ENCODE measurements at places on chromosomes 1 and 21.

DNA sequence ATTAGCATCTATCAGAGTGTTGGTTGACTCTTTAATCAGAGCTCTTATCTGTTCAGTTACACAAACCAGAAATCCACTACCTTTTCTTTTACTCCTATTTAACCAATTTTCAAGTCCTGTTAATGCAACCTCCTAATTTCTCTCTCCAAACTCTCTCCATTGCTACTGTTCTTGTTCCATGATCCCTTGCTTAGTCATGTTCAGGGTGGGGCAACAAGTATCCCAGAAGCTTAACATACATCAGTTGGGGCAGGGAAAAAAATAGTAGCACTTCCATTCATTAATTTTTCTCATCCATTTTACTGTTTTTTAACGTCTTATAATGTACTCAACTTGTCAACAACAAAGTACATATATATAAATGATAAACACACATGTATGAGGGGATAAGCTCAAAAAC lies 111.2 kb upstream of the LBR start:
- no peak for DNase-seq

- DNase-seq: no peak
These were observed 100.6 kb downstream of the NR5A2 start for GRCh38 chr1:200128081-200128480.

DNA sequence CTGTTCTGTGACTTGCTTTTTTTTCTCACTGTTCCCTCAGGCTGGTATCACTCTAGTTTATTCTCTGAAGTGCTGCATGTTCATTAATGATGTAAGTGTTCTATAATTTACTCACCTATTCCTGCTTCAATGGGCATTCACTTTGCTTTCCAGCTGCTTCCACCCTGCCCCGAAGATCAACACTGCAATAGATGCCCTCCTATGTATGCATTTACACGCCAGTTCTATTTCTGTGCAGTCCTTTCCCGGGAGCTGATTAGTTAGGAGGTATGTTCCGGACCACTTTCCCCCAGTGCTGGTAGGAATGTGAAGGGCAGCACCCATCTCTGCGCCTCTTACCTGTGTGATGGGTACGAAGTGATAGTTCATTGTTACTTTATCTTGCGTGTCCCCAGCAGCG lies 103.4 kb downstream of the DHRS3 start:
- no peak for DNase-seq

DNA sequence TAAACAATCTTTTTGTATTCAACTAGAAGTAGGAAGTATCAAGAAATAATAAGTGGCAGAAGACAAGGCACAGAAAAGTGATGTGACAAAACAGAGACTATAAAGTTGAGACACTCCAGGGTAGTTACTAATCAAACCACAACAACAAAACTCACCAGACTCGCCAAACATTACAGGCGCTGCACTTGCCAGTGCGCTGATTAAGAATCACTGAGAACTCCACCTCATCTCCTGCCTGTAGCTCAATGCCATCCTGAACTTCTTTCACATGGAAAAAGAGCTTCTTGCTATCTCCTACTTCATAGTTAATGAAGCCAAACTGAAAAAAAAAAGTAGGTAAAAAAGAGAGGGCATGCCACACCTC lies 2.8 kb upstream of the NRAS start:
- DNase-seq: no peak

- DNase-seq: no peak
These were observed 268.8 kb downstream of the KCTD3 start for GRCh38 chr1:215835951-215836350.

- DNase-seq: no peak
These were observed 86.0 kb downstream of the LRRC53 start for GRCh38 chr1:74426208-74426937.

DNA sequence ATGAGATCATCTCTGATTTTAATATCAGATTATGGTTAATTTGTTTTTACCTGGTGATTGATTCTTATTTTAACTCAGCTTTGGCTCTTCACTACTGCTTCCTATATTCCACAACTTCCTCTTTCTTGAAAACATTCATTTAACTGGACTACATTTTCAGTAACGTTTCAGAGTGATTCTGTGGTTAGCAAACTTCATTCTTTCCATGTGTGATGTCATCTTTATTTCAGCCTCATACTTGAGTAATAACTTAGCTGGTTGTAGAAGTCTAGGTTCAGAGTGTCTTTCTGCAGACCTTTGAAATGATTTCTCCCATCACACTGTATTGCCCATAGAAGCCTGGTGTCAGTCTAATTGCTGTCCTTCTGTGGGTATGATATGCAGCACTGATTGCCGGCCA lies 36.0 kb upstream of the SLC35F3 start:
- no peak for DNase-seq

DNA sequence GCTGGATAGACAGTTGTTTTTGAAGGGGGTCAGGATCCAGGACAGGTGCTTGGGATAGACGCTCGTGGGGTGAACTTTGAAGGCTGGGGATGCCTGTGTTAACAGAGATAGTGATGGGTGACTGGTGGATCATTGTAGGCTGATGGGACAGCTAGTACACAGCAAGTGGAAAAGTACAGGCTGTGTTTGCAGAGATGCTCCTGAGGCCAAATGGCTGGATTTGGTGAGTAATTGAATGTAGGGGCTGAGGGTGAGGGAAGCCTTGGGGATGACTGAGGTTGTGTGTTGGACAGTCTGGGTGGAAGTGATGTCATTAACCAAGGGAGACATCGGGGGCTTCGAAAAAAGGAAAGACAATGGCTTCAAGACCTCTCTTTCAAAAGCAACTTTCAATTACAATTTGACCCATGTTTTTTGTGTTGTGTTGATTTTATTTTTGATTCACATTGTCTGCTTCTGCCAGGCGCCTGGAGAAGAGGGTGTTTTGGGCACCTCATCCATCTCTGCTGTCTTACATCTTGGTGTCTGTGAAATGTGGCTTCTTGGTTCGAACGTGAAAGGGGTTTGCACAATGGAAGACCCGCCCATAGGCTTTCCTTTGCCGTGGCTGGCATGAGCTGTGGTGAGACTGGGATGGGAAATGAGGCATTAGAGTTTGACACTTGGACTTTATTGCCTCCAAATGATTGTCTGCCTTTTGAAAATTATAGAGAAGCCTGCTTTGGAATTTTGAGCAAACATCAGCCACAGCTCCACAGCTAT lies 147.5 kb downstream of the FOXD2 start:
- no peak for DNase-seq

- no peak for DNase-seq
These were observed 149.0 kb downstream of the TOMM20 start for GRCh38 chr1:234979296-234980279.

DNA sequence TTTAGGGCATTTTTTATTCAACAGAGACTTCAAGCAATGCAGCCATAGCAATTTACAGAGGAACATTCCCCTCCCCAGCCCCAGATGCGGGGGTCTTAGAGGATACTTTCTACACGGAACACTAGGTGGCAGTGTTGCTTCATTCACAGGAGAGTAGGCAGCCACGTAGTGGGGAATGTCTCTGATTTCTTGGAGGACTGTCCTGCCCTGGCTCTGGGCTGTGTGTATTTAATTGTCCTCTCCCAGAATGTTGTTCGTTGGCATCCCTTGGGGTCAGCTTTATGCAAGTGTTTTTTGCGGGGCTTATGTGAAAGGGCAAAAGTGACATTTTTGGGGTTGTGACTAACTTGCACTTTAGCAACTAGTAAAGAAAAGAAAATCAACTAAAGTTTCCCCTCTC lies 96.9 kb downstream of the PAPPA2 start:
- no peak for DNase-seq

DNA sequence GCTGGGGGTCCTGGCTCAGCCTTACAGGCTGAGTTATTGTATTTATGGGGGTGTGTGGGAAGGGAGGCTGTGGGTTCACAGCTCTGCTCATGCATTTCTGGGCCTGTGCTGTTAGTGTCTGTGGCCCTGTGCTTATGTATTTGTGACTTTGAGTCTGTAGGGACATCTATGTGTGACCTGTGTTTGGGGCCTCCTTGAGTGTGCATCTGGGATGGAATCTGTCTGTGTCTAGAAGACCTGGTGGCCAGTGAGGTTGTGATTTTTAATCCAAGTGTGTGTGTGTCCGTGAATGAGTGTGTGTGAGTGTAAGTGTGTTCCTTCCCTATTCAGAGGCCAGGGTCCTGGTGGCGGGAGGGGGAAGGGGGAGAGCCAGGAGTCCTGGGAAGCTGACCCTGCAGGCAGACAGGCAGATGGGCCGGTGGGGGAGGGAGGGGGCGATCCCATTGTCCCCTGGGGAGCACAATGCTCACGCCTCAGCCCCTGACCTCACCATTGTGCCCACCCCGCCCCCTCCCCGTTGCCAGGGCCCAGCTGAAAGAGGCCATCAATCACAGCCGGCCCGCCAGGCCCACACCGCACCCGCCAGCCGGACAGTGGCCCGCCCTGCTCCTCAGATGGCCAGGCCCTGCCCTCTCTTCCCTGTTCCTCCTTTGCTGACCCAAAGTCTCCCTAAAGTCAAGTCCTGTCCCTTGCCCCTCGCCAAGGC lies 19.6 kb downstream of the SLC27A3 start:
- no peak for DNase-seq

- DNase-seq: no peak
These were observed 43.5 kb downstream of the PRKAA2 start for GRCh38 chr1:56688522-56689026.

- no peak for DNase-seq
These were observed 25.5 kb downstream of the UTS2 start for GRCh38 chr1:7827126-7827955.

DNA sequence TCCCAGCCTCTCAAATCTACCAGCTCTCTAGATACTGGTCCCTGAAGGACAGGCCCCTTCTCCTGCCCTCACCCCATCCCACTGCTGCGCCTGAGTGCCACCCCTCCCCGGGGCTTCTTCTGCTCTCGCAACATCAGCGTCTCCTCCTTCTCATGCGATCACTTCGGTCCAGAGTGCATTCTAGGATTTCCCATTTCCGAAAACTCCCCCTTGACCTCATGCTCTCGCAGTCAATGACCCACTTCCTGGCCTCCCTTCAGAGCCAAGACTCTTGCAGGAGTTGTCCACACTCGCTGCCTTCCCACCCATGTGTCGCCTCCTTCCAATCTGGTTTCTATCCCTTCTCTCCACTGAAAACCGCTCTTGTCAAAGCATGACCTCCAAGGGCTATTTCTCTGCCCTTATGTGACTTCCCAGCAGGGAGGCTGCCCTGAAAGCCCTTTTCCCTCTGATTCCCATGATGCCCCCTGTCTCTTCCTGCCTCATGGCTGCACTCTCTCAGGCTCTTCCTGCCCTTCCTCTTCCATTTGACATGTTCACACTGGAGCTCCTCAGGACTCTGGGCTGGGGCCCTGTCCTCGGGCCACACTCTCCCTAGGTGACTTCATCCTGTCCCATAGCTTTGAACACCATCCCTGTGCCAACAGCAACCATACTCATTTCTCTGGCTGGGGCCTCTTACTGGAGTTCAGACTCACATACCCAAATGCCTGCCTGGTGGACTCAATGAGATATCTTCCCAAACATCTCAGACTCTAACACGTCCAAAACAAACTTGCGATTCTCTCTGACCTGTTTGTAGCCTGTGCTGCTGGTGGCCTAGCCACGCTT lies 46.0 kb downstream of the LDLRAD2 start:
- no peak for DNase-seq

- DNase-seq: no peak
These were observed 315.6 kb downstream of the NFIA start for GRCh38 chr1:61397935-61398334.

- no peak for DNase-seq
These were observed 1.3 kb downstream of the TRIM67 start for GRCh38 chr1:231162970-231163829.

DNA sequence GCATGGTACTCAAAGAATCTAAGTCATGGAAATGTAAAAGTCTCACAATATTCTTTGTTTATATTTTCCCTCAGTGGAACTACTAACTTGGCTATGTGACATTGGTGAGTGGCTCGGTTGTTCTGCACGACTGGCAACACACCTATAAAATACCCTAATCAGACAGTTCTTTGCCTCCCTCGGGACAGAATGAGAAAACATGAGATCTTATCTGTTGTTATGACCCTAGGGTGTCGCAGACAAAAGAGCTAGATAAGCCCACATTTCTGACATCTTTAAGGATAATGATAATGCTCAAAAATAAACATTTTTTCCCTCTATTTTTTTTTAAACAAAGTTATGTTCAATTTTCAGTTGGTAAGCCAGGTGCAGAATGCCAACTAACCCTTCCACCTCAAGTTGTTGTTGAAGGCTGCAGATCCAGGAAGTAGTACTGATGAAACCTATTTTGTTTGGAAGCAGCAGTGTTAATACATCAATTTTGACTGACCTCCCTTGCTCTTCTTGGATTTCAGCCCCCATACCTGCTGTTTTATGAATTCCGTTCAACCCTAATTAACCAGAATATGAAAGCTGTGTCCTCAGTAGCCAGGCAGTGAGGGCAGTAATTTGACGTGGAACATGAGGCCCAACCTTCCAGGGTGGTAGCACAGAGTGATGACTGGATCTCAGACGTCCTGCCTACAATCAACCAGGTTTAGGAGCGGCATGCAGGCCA lies 108.7 kb upstream of the DUSP10 start:
- DNase-seq: no peak

GRCh38 chr1:48670234-48671020 lies 106.3 kb downstream of the BEND5 start:
- DNase-seq: no peak

DNA sequence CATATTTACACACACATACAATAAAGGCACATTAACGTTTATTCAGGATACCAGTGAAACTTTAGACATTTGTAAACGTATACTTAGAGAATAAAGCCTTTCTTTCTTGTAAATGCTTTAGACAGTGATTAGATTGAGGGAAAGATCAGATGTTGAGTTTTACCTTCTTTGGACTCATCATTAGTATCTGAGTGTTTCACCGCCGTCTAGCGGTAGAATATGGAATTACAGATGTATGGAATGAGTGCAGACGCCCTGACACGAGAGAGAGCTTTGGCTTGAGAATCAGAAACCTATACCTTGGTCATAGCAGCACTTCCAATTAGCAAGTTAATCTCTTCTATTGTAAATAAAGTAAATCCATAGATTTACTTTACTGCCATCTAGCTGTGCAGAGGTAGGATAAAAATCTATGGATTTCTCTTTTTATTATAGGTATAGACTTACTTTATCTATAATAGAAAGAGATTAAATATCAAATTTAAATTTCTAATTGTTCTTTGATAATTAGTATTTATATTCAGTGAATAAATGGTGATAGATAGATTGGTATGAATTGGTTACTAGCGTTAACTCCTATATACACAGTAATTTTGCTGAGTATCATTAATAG lies 12.6 kb downstream of the FLG2 start:
- DNase-seq: peak; percentile 23

GRCh38 chr1:20884513-20884912 lies 97.4 kb upstream of the HP1BP3 start:
- DNase-seq: no peak

DNA sequence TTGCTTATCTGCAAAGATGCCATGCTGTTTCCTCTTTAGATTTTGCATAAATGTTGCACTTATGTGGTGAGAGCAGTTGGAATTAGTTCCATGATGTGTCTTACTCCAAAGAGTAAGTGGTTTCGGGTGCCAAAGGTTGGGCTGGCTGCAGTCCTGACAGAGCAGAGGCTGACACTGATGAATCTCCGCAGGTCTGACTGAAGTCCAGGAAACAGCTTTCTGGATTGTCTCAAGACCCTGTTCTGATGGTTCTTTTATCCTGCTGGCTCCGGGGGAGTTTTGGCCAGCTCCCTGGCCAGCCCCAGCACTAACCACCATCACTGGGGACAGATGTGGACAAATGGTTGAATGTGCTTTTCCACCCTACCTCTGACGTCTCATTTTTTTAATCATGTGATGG lies 207.2 kb upstream of the KIAA0040 start:
- no peak for DNase-seq

GRCh38 chr21:25934130-25934529 lies 199.4 kb downstream of the GABPA start:
- DNase-seq: no peak

- DNase-seq: no peak
These were observed 7.7 kb upstream of the TTLL10 start for GRCh38 chr1:1165900-1166421.

GRCh38 chr1:188877668-188878067 lies 1600.0 kb downstream of the BRINP3 start:
- DNase-seq: no peak

Measured in effector memory CD4-positive, alpha-beta T cell (primary cell).